ENCODE measurements at places on chromosomes 13 and 19. TPM values are rescaled to one million over a fixed set of nuclear protein-coding genes. Genes with fewer than 3 reads are reported as not detected.

DNA sequence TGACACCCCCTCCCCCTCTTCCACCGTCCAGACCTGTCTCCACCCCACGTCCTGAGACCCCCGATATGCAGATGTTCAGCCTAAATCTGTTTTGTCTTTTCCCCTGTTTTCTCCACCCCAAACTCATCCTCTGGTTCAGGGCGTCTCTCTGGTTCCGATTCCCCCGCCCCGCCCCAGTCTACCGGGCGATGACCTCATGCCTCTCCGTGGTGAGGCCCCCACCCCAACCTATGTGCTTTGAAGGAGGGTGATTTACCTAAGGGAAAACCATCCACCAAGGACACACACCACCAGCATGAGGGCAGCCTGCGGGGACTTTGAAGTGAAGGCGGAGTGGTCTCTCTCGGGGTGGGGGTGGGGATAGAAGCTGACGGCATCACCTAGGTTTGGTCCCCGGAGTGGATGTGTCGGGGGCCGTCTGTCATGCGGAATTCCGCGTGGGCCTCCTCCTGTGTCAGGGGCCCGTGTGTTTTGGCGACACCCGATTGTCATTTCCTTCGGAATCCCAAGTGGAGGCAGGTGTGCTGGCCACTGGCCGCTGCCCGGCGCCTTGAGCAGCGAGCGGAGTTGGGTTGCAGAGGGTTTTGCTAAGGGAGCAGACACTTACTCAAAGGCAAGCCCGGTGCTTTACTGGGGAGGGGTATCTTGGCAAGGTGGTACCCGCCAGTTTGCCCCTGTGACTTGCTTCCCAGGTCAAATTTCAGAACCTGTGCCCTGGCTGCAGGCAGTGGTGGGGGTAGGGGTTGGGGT lies 1.4 kb downstream of the FZR1 start:
- peaks cover 59% of the 10 kb centered on the region for H3K4me1 ChIP-seq
- H3K36me3 ChIP-seq: peaks cover 48% of the 10 kb centered on the region
- no peak for DNase-seq
- peak overlapping the region; percentile 4 for H3K27ac ChIP-seq

- H3K36me3 ChIP-seq: no peaks in the 10 kb centered on the region
- H3K27me3 ChIP-seq: no peaks in the 10 kb centered on the region
- no peak overlapping the region for H3K4me3 ChIP-seq
- H3K4me1 ChIP-seq: no peaks in the 10 kb centered on the region
Observed at GRCh38 chr13:40966298-40966697, 52.8 kb downstream of the ELF1 start.

- DNase-seq: no peak
- H3K36me3 ChIP-seq: no peaks in the 10 kb centered on the region
- H3K27me3 ChIP-seq: no peaks in the 10 kb centered on the region
- H3K27ac ChIP-seq: no peak overlapping the region
- no peaks in the 10 kb centered on the region for H3K4me1 ChIP-seq
- no peak overlapping the region for H3K4me3 ChIP-seq
Observed at GRCh38 chr13:24610956-24611355, 69.3 kb upstream of the ATP12A start.

DNA sequence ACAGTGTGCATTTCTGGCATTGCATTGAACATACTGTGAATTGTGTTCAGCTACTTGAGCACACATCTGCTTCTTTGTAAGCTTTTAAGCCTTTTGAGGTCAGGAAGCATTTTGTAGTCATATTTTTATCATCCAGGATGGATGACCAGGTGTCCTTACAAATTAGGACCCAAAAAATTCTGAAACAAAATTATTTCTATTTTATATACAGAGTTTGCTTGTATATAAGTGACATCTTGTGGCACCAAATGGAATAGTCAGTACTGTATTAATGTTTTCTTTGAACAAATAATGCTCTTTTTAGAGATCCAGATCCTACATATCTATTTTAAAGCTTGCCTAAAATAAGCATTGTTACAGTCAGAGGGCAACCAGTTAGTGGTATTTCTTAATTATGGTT lies 9.5 kb upstream of the SUPT20H start:
- H3K4me1 ChIP-seq: no peaks in the 10 kb centered on the region
- DNase-seq: no peak
- H3K36me3 ChIP-seq: no peaks in the 10 kb centered on the region
- no peaks in the 10 kb centered on the region for H3K27me3 ChIP-seq

Gene NALCN
- 70.7 TPM for total RNA-seq

Gene LMTK3
- 8.8 TPM for total RNA-seq
